ENCODE measurements at places on chromosomes 5 and 9.

DNA sequence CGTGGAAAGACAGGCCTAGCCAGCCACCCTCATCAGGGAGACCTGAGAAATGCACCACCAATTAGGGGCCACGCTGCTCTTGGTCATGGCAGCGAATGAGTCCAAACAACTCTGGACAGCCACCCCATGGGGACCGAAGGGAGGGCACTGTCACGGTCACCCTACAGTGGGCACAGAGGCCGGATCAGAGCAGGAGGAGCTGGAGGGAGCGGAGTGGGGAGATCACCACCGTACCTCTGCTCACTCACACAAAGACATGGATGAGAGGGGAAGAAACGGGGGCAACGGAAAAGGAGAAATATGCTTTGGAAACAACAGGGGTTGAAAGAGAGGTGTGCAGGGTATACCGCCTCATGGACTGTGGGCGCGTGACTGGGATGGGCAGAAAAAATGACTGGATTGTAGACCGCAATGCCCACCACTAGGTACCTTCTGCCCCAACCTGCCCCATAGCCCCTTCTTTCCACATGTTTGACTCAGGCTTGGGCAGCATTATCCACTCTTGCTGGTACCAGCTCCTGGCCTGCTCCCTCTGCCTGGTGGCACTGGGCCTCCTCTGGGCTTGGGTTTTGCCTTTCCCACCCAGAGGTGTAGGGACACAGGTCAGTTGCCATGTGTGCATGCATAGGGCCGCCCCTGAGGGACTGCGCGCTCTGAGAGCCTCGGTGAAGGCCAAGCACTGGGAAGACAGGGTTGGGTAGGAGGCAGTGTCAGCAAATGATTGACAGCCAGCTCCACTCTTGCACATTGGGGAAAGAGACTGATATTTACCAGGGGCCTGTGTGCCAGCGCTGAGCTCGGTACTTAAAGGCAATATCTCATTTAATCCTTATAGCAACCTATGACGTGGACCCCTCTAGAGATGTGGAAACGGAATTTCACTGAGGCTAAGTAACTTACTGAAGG, 76.6 kb downstream of the CRB2 start:
- no peak overlapping the region for H3K4me3 ChIP-seq
- H3K4me1 ChIP-seq, result peaks cover 8% of the 10 kb centered on the region
- H3K27me3 ChIP-seq, result no peaks in the 10 kb centered on the region

- H3K27ac ChIP-seq, result no peak overlapping the region
- no peaks in the 10 kb centered on the region for H3K4me1 ChIP-seq
- no peaks in the 10 kb centered on the region for H3K27me3 ChIP-seq
Measured at GRCh38 chr5:85814596-85814995, 803.1 kb upstream of the COX7C start.

- no peak for ATAC-seq
- H3K27ac ChIP-seq, result peak overlapping the region; percentile 86
Measured at GRCh38 chr5:133933169-133933509, 35.3 kb downstream of the C5orf15 start.

DNA sequence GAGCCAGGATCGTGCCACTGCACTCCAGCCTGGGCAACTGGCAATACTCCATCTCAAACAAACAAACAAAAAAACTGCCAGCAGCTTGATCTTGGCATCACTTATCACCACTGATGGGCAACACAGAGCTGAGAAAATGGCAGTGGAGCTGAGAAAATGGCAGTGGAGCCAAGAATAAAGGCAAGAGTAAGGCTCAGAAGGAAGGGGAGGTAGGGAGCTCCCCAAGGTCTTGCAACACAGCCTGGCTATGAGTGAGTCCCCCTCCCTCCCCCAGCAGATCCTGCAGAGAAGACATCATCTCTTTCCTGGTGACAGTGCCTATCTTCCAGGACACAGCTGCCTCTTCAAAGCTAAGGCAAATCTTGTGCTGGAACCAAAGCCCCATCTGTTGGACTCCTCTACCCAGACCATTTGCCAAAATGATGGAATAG, 70.3 kb downstream of the UGCG start:
- no peaks in the 10 kb centered on the region for H3K36me3 ChIP-seq
- ATAC-seq, result no peak
- no peak overlapping the region for H3K27ac ChIP-seq
- no peaks in the 10 kb centered on the region for H3K27me3 ChIP-seq
- peaks cover 22% of the 10 kb centered on the region for H3K4me1 ChIP-seq

DNA sequence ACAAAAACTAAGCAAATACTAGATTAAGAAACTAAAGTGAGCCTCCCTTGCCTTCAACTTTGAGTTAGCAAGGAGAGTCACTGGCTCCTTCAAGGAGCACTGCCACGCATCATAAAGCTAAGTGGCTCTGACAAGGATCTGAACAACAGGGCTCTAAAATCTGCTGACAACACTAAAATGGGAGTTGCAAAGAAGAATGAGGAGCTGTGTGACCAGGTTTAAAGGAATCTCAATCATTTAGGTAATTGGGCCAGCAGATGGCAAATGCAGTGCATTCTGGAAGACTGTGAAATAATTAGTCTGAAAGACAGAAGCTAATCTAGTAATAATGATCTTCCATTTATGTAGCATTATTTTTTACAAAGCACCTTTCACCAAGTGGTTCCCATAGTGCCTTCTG, 297.0 kb upstream of the TAS2R1 start:
- no peak for ATAC-seq
- H3K36me3 ChIP-seq, result no peaks in the 10 kb centered on the region
- H3K4me1 ChIP-seq, result no peaks in the 10 kb centered on the region

- no peaks in the 10 kb centered on the region for H3K4me1 ChIP-seq
- no peaks in the 10 kb centered on the region for H3K36me3 ChIP-seq
- no peak overlapping the region for H3K27ac ChIP-seq
- no peaks in the 10 kb centered on the region for H3K27me3 ChIP-seq
- no peak for ATAC-seq
Measured at GRCh38 chr5:86038566-86038965, 579.2 kb upstream of the COX7C start.

- H3K27ac ChIP-seq, result no peak overlapping the region
- H3K4me3 ChIP-seq, result no peak overlapping the region
- no peak for ATAC-seq
Measured at GRCh38 chr5:51988634-51989033, 605.4 kb downstream of the ISL1 start.

DNA sequence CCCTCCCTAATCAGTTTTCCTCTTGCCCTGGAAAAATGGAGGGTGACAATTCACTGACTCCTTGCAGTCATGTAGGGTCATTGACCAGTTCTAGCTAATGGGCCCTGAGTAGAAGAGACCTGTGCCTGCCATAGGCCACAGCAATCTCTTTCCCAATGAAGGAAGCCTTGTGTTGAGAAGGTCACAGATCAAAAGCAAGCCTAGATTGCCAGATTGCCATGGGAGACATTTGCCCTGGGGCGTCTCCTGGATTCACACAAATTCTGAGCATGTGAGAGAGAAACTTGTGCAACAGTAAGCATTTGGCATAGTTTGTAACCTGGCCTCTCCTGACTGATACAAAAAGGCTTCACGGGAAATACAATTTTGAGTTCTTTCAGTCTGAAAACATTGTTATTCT, 148.0 kb downstream of the NUDT12 start:
- H3K4me1 ChIP-seq, result no peaks in the 10 kb centered on the region
- no peak overlapping the region for H3K27ac ChIP-seq
- H3K27me3 ChIP-seq, result no peaks in the 10 kb centered on the region
- no peaks in the 10 kb centered on the region for H3K36me3 ChIP-seq

DNA sequence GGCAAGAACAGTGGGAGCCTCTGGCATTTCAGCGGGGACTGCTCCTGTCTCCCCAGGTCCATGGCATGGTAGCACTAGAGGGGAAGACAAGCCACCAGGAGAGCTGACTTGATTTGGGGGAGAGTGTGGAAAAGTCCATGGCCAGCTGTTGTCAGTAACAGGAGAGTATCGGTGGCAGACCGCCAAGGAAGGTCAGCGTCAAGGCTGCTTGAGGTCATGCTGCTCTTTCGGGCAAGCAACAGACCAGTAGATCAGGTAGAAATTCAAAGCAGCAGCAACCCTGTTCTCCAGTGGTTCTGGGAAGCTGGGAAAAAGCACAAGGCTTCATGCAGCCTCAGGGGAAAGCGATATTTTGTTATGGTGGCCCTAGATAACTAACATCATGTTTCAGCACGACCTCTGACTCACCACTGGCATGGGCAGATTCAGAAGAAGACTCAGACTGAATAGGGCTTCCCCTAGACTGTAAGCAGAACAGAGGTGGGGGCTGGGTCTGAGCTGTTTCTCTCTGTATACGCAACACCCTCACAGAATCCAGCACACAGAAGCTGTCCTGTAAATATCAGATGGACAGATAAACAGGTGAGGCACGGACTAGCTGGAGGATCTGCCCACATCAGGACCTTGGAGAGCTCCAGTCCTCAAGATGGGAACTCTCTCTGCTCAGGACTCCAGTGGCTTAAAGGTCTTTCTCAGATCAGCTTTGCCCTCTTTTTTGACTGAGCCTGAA, 35.2 kb upstream of the PLEKHG4B start:
- H3K36me3 ChIP-seq, result no peaks in the 10 kb centered on the region
- no peak overlapping the region for H3K27ac ChIP-seq

- ATAC-seq, result no peak
- H3K27me3 ChIP-seq, result no peaks in the 10 kb centered on the region
- H3K27ac ChIP-seq, result no peak overlapping the region
Measured at GRCh38 chr9:108469654-108470053, 386.1 kb downstream of the ACTL7B start.

DNA sequence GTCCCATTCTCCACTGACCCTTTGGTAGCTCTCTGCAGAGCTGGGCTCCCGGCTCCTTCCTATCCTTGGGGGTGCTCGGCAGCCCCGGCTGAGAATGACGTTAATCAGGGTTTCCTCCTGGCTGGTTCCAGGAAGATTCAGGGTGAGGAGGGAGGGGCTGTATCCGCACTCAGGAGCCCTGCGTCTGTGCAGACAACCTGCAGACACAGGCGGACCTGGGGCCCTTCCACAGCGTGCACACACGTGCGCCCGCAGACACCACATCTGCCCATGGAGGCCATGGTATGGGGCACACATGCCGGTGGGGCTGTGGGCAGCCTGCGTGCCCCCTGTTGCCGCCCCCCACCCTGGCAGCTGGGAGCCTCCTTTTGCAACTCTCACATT, 66.6 kb upstream of the RNU6ATAC start:
- no peak overlapping the region for H3K27ac ChIP-seq
- no peak overlapping the region for H3K4me3 ChIP-seq
- H3K27me3 ChIP-seq, result peaks cover 76% of the 10 kb centered on the region
- ATAC-seq, result no peak
- no peaks in the 10 kb centered on the region for H3K36me3 ChIP-seq

- peak overlapping the region; percentile 40 for H3K27ac ChIP-seq
- no peak overlapping the region for H3K4me3 ChIP-seq
- H3K27me3 ChIP-seq, result no peaks in the 10 kb centered on the region
- no peak for ATAC-seq
Measured at GRCh38 chr5:81856948-81857928, 106.3 kb upstream of the SSBP2 start.

All from stimulated activated memory B cell treated with anti-CD40 and anti-IgM and Interleukin-4, amounts not matched to agents 10 μg/mL and 1 μg/mL and 100 μg/mL, for 72 hours (primary cell).